Prostate gland (tissue), 2 donors: ENCODE measurements at places on chromosomes 3 and 15. TPM values are rescaled to one million over a fixed set of nuclear protein-coding genes. Genes with fewer than 3 reads are reported as not detected.

- DNase-seq = no peak
Measured at GRCh38 chr3:127056281-127056680, 73.4 kb downstream of the PLXNA1 start.

DNA sequence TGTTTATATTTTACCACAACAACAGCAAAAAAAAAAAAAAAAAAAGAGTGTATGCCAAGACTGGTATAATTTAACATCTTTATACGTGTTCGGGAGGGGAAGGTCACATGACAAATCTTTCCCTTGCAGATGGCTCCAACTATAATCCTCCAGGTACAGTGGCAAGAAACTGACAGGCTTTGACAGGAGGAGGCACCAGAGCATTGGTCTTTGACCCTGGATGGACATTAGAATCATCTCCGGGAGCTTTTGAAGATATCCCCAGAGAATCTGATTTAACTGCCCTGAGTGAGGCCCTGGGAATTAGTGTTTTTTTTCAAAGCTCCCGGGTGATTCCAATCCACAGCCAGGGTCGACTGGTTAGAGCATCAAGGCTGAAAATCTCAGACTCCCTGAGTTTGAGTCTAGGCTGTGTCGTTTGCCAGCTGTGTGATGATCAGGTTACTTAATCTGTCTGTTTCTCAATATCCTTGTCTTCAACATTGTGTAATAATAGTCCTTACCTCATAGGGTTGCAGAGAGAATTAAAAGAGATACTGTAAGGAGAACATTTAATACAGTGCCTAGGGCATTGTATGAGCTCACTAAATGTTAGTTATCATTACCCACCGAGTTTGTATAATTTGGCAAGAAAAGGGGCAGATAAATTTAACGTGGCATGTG lies 8.9 kb upstream of the SEMA5B start:
- no peak for DNase-seq

The TMCC1 gene
- total RNA-seq = 43.9 TPM

The IL17RE gene
- total RNA-seq = 10.1 TPM

DNA sequence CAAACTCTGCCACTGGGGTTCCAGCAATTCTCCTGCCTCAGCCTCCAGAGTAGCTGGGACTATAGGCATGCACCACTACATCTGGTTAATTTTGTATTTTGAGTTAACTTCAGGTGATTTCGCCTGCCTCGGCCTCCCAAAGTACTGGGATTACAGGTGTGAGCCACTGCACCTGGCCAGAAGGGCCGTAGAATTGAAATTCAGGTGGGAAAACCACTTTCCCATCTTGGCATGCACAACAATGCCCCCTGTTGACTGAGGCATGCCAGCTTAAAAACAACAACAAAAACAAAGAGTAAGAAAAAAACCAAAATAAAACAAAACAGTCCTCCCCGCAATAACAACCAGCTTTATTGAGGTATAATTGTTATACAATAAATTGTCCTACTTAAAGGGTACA lies 32.6 kb upstream of the RAB11A start:
- DNase-seq = no peak

- no peak for DNase-seq
Measured at GRCh38 chr3:140375002-140375401, 302.9 kb upstream of the TRIM42 start.

The IRAK2 gene
- total RNA-seq = 5.1 TPM

GRCh38 chr3:166554023-166554422 lies 716.8 kb upstream of the BCHE start:
- DNase-seq = peak; percentile 8

DNA sequence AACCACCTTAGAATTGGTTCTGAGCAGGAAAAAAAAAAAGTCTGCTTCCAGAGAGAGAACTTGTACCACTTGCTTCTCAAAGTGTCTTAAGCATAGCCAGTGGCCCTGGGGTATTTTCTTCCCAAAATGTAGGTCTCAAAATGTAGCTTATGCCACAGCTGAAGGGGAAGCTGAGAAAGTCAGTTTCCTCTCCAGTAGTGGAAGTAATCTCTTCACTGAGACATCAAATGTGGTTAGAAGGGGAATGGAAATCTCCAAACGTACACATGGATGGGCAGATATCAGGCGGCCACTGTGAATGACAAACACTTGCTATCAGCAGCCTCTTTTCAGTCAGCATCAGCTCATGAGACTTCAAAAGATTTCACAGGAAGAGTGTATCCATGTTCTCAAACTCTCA lies 841.2 kb downstream of the TUSC7 start:
- DNase-seq = no peak

The ITIH1 gene
- total RNA-seq = not detected

DNA sequence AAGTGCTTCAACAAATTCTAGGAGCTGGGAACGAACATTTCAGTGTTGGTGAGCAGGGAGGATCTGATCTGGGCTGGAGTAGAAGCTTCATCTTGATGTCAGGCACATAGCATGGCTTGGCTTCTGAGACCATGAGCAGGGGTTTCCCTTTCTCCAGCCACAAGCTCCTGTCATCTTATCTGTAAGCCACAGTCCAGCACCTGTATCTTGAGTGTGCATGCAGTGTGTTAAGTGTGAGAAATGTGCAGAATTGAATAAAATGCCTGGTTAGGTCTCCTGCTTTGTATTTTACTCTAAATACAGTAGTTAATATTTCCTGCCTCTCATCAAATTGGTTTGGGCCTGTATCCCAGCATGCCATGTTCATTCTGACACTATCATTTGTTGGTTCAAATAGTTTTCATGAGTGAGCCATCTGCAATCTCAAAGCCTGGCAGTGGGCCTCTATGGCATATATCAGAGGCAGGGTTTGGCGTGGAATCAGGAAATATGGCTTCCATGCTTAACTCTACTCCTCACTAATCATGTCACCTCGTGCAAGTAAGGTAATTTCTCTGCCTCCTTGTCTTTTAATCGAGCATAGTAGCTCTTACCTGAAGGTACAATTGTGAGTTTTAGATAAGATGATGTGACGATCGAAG lies 43.3 kb downstream of the TLNRD1 start:
- no peak for DNase-seq

DNA sequence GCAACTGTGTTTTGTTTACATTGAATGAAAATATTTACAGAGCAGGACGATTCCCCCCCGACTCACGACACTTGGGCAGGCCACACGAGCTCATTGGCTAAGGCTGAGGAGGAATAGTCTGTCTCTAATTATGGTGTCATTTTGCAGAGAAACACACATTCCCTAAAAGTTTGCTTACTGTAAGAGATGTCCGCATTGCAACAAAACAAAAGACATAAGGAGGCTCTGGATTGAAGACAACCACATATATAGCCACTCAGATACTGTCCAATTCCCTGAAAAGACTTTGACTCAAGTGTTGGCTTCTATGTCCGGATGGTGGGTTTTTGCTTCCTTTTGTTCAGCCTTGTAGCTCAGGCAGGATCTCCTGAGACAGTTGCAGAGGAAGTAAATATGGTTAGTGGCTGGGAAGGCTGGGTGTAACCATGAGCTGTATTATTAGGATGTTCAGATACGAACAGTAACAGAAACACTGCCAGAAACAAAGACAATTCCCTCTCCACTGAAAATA lies 170.4 kb downstream of the KLHL25 start:
- DNase-seq = no peak

GRCh38 chr15:40915116-40915661 lies 14.0 kb upstream of the DLL4 start:
- no peak for DNase-seq

DNA sequence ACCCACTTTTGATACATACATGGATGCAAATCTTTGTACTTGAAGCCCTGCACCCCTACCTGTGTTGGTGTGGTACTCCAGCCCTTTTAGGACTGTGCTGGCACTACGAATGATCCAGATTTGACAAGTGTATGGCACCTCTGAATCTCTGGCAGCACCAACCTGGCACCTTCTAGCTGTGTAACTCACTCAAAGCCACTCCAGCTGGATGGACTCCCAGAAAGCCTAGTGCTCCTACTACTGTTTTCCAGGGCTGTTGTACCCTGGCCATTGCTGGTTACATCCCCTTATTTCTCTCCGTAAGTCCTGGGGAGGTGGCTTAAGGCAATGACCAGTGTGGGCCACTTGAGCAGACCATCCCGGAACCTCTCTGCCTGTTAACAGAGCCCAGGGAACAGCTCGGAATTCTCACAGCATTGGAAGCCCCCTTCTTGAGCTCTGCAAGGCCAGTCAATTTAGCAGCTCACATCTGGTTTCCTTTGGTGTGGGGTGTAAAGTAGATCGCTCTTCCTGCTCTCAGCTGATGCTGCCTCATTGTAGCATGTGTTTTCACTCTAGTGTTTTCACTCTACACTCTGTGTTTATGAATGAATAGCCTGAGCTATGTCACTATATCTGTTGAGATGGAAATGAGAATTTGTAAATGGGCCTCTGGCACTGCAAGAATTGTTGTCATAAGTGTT lies 12.2 kb downstream of the CALML4 start:
- DNase-seq = no peak

The CPNE4 gene
- total RNA-seq = 68.2 TPM

The ZNF621 gene
- 15.8 TPM for total RNA-seq

The GOLGA8O gene
- 7.7 TPM for total RNA-seq

The AADAC gene
- total RNA-seq = not detected

- no peak for DNase-seq
Measured at GRCh38 chr3:169148448-169149348, 514.8 kb downstream of the MECOM start.

DNA sequence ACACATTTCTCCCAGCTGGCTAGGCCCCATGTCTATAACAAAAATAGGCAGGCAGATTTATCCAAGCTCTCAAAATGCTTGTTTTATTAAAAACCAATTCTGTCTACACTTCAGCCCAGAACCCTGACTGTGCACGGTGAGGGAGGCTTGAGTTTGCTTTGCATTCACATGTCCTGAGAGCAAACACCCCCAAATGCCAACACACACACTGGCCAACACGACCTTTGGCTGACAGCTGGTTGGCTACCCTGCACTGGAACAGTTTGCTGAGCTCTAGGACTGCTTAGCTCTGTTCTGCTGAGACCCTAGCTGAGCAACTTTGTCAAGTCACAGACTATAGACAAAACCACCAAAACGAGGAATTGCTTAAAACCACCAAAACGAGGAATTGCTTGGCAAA lies 3.6 kb downstream of the STIMATE start:
- DNase-seq = no peak

The MAP3K13 gene
- total RNA-seq = 32.9 TPM

The SEC62 gene
- total RNA-seq = 50.4 TPM

The SEMA7A gene
- 1.3 TPM for total RNA-seq

The C2CD4A gene
- total RNA-seq = 0.36 TPM

The SHF gene
- total RNA-seq = 13.7 TPM

GRCh38 chr3:174436367-174436766 lies 422.8 kb upstream of the NAALADL2 start:
- peak; percentile 49 for DNase-seq

GRCh38 chr3:134611516-134611915 lies 39.3 kb downstream of the KY start:
- DNase-seq = no peak

GRCh38 chr15:91156175-91156726 lies 56.2 kb downstream of the SV2B start:
- DNase-seq = no peak

The HDDC3 gene
- total RNA-seq = 30.6 TPM

The SYNM gene
- 185 TPM for total RNA-seq

GRCh38 chr3:100110162-100110561 lies 4.1 kb downstream of the FILIP1L start:
- DNase-seq = no peak

The CNTN3 gene
- 5.2 TPM for total RNA-seq

DNA sequence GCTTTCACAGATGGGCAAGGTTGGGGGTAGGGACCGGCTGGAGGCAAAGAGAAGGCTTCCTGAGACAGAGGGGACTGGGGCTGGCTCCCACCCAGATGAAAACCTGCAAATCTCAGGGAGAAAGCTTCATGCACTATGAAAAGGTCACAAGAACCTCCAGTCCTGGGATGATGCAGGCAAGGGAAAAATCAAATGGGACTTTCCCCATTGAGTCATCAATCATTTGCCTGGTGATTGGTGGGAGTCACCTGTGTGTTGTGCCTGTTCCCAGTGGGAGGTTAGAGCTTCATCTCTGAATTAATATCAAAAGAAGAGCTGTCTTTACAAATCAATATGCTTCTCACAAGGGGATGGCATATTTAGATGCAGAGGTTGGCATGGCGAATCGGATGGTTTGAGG lies 49.9 kb downstream of the CACNA1D start:
- no peak for DNase-seq

The EHD4 gene
- total RNA-seq = 18.4 TPM

DNA sequence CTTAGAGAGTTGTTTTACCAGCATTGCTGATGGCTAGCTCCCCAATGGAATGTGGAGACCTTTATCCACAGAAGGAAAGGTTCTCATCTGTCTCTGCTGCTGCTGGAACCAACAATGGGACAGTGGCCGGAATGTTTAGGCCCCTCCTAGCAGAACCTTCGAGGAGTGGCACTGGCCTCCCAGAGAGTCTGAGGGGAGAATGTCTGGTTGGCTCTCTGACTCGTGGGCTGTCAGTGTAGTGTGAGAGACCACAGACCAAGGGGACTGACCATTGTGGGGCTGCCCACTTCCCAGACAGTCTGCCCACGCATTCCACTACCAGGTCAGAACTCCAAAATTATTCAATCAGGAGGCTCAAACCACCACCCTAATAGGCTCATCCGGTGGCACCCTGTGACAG lies 5.1 kb downstream of the RASL12 start:
- DNase-seq = no peak

The NISCH gene
- total RNA-seq = 107 TPM
